ENCODE measurements at places on chromosomes 4 and X.

DNA sequence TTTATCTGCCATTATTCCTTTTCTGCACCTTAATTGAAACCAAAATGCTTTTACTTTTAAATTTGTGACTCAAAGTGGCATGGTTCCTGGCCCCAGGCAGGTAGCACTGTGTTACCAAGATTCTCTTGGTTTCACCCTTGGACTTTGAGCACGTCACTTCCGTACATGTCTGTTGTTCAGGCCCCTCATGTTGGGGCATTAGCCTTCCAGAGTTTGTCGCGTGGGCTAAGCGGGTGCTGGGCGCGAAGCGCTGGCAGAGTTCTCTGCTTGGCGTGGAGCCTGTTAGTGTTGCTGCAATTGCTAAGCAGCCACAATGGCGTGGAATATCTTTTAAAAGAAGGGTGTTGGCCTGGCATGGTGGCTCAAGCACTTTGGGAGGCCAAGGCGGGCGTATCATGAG lies 14.0 kb upstream of the TADA2B start:
- no peak for DNase-seq

DNA sequence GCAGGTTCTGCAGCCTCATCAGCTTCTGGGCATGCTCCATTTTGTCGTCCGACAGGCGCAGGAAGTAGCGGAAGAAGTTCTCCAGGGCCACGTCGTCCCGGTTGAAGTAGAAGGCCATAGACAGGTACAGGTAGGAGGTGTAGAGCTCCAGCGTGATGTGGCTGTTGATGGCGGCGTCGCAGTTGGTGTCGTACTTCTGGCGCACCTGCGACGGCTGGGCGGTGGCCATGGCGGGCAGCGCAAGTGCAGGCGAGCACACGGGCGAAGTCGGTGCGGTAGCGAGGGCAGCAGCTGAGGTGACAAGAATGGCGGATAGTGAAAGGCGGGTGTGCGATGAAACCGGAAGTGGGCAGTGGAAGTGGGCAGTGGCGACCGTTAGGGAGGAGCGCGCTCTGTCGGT lies at the start of gene FTHL17:
Gene FTHL17, minus strand, starts transcription at position 317 of the 400 bp plus-strand sequence. Its CDS starts 88 bp downstream, at position 229.
- DNase-seq: no peak

DNA sequence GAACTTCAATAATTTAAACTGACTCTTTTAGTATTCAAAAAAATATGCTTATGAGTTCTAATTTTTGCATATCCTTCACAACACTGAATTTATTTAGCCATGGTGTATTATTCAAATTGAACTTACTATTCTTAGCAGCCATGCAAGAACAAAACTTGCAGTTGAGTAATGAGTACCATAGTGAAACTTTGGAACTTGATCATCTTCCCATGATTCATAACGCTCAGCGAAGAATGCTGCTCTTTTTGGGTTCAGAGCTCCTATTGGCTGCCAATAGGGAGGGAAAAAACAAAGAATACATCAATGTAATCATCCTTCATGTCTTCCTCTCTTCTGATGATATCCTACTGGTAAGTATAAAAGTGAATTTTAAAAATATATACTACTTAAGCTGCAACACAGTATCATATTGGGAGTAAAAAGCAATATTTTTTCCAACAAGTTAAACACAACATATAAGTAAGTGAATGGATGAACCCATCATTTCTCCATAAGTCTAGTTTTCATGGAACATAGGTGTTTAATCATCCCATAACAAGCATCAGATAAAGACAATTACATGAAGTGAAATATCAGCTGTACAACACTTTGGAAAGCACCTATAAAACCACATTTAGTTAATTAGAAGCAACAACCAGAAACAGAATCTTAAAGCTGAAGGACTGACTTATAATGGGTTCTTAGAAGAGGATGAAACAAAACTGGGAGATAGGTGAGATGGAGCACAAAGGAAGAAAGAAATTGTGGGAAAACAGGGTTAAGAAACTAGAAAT lies 145.2 kb upstream of the MAB21L2 start:
- DNase-seq: no peak

- no peak for DNase-seq
These were observed 46.6 kb upstream of the HS6ST2 start for GRCh38 chrX:133005042-133005441.
